Endothelial cell of umbilical vein (primary cell): ENCODE measurements at places on chromosomes 7 and 10. TPM values are rescaled to one million over a fixed set of nuclear protein-coding genes. Genes with fewer than 3 reads are reported as not detected.

DNA sequence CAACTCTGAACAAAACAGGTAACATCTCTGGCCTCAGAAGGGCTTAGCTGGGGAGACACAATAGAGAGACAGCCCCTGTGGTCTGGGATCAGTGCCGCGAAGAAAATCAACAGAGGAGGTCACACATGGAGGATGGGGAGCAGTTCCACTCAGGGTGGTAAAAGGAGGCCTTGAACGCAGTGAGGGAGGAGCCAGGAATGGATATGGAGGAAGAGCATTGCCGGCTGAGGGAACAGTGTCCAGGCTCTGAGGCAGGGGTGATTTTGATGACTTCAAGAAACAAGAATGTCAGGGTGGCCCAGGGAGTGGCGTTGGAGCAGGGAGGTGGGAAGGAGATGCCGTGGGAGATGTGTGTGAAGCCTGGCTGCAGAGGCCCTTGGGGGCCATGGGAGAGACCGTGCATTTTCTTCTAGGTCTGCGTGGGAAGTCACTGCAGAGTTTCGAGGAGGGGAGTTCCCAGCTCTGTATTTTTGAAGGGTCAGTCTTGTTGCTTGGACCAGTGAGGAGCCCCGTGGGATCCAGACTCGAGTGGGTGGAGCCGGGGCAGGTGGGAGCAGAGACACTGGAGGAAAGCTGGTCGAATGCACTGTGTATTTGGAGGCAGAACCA is 35.7 kb upstream of the SH2D4B start:
- no peak for DNase-seq

- no peak for DNase-seq
Observed at GRCh38 chr10:43313901-43314300, 47.0 kb upstream of the RASGEF1A start.

Gene TAS2R41
- not detected in 2 replicates for total RNA-seq

- DNase-seq: peak; percentile 13
Observed at GRCh38 chr10:77592946-77593636, 44.5 kb downstream of the KCNMA1 start.

DNA sequence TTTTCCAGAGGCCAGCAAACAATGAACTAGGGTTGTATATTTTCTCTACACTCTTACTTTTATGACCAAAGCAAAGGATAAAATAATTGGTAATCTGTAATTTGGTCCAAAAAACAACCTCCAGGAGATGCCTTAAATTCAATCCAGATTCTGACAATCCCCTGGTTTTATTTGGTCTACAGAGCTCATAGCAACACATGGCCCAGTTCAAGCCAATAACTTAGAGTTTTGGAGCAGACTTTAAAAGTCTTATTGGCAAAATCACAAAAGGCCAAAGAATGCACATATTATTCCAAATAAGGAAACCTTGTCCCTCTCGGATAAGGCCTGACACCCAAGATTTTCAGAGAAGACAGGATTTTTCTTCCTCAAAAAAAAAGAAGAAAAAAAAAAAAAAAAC is 51.9 kb downstream of the SORBS1 start:
- no peak for DNase-seq

GRCh38 chr10:124386186-124387077 is 32.3 kb downstream of the OAT start:
- no peak for DNase-seq

DNA sequence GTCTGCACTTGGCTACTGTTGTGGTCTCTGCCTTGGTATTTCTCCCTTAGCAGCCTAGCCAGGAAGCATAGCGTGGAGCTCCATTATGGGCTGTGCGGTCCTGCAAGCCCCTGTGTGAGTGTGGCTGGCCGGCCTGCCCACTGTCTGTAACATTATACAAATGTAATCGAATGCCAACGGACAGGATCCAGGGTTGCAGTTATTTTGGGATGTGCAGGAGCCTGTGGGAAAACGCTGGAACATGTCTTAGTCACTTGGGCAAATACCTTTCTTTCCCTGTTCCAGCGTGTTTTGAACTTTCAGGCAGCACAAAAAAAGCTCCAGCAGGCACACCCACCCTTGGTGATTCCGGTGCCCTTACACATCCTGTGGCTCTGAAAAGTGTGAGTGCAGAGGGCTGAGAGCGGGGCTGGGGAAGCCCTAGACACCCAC is 29.5 kb downstream of the BAG3 start:
- peak; percentile 60 for DNase-seq

Gene ZKSCAN1
- 52.8 and 57.8 TPM in 2 replicates for total RNA-seq
